HCEC 1CT (cell line): ENCODE measurements at places on chromosomes 6 and 20.
A peak's percentile ranks its signal among the peaks of the same experiment; 100 is the strongest.

- peak; percentile 68 for DNase-seq
Observed at GRCh38 chr6:75230484-75231325, 12.9 kb downstream of the COX7A2 start.

DNA sequence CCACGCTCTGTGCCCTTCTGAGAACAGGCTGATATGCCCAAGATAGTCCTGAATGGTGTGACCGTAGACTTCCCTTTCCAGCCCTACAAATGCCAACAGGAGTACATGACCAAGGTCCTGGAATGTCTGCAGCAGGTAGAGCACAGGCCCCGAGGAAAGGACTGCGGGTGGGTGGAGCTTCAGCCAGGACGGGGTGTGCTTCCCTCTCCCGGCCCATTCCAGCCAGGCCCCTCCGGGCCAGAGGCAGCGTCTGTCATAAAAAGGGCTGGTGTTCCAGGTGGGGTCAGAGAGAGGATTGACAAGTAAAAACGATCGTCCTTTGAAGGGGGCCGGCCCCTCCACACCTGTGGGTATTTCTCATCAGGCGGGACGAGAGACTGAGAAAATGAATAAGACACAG is 1.3 kb downstream of the RTEL1 start:
- no peak for DNase-seq

DNA sequence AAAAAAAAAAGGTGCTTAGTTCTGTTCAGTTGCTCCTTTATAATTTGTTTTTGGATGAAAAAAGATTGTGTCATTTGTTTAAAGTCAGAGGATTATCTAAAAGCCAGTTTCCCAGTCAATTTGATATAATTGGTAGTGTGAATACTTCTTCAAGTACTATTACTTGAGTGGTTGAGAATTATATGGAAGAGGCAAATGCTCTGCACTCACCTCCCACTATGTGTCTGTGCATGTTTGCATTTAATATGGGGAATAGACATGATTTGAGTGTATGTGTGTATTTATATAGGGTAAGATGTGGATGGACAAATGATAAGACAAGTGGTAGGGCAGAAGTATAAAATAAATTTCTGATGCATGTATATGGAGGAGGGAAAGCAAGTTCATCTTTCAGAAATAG is 15.8 kb downstream of the GJA1 start:
- DNase-seq, result no peak

DNA sequence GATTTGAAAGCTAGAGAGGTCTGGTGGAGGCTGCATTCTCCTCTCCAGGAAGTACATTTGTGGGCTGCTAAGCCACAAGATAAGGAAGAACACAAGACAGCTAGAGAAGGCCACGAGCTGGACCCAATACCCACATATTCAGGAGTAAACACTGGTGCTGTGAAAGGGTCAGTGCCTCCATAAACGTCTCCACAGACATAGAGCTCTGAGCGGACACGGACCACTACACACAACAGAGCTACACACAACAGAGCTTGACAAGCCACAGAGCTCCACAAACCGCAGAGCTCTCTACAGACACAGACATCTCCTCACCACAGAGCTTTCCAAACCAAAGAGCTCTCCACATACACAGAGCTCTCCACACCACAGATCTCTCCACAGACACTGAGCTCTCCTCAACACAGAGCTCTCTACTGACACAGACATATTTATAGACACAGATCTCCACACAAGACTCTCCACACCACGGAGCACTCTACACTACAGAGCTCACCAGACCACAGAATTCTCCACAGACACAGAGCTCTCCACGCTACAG is 51.9 kb downstream of the ERMARD start:
- DNase-seq, result no peak

- DNase-seq, result peak; percentile 89
Observed at GRCh38 chr6:133236932-133237331, 4.2 kb upstream of the EYA4 start.

DNA sequence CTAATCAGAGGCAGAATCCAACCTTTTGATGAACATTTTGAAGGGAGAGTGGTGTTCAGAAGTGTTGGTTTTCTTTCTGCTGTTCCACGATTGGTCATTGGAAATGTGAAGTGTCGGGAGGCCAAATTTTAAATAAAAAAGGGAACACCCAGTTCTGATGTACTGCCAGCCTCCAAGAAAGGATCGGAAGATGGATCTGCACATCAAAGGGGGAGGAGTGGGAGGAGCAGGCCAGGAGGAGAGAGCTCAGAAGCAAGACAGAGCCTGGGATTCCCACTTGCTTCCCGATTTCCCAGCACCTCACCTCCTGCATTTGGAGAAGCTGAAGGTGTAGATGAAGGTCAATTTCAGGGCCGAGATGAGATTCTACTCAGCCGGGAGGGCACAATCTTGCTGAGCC is 55.9 kb upstream of the NAA20 start:
- no peak for DNase-seq

- no peak for DNase-seq
Observed at GRCh38 chr6:157944983-157945931, 36.4 kb upstream of the SYNJ2 start.

GRCh38 chr20:2142649-2143048 is 41.0 kb downstream of the STK35 start:
- no peak for DNase-seq

- DNase-seq, result no peak
Observed at GRCh38 chr20:62210496-62210855, 9.6 kb downstream of the HRH3 start.

- no peak for DNase-seq
Observed at GRCh38 chr6:95384988-95385387, 192.3 kb upstream of the MANEA start.

DNA sequence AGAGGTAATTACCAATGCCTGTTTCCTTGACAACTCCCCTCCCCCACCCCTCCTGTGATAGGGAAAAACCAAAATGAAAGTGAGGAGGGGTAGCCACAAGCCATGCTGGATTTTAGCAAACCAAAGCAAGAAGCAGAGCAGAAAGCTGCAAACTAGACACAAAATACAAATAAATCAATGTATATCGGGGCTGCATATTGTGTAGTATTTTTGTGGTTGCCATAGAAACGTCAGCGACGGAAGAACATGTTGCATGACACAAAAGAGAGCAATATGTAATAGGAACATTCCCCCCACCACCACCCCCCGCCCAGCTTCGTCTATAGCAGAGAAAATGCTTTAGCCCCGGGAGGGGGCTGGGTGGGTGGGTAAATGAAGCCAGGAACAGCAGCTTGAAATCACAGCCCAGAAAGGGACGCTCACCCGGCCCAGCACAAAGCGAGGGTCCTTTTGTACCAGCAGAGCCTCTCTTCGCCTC is 548 bp downstream of the AGPAT4 start:
- DNase-seq, result peak; percentile 4

DNA sequence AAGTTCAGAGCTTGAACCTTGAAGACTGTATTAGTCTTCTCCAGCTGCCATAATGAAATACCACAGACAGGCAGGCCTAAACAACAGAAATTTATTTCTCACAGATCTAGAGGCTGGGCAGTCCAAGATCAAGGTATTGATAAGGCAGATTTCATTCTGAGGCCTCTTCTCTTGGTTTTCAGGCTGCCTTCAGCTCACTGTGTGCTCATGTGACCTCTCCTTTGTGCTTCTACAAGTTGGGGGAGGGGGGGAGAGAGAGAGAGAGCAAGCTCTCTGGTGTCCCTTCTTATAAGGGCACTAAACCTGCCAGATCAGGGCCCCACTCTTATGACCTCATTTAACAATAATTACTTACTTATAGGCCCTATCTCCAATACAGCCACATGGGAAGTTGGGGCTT is 102.6 kb upstream of the RSPO3 start:
- no peak for DNase-seq

- DNase-seq, result no peak
Observed at GRCh38 chr20:16025084-16025483, 548.2 kb downstream of the KIF16B start.

DNA sequence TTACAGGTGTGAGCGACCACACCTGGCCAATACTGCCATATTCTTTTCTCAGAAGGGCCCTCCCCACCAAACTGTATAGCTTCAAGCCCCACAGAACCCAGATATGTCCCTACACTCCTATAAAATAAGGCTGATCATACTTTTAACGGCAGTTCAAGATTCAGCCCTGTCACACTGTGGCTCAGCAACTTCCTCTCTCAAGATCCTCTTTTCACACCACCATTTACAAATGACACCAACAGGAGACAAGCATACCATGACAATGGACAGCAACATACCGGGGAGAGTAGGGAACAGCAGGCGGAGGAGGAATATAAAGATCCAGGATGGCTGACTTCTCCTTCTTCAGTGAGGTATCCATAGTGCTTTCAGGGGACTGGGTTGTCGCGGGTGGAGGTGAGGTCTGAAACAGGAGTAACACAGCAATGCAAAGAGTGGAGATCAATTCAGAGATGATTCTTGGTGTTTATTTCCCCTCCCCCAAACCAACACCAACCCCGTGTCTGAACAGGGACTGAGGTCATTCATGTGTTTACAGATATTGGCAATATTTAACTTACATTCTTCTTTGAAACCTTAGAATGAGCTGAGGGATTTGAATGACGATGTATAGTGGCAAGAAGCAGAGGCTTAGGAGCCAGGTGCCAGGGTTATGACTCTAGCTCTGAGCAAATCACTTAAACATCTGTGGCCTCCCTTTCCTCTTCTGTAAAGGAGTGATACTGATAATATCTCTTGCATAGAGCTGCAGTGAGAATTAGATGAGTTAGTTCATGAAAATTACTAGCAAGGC is 57.6 kb upstream of the IPCEF1 start:
- DNase-seq, result peak; percentile 58
